ENCODE measurements at places on chromosomes 16 and 17.
A peak's percentile ranks its signal among the peaks of the same experiment; 100 is the strongest.

- DNase-seq, result no peak
Measured at GRCh38 chr16:49327466-49327865, 45.8 kb upstream of the CBLN1 start.

GRCh38 chr16:72380283-72380682 is 208.3 kb upstream of the PMFBP1 start:
- no peak for DNase-seq

DNA sequence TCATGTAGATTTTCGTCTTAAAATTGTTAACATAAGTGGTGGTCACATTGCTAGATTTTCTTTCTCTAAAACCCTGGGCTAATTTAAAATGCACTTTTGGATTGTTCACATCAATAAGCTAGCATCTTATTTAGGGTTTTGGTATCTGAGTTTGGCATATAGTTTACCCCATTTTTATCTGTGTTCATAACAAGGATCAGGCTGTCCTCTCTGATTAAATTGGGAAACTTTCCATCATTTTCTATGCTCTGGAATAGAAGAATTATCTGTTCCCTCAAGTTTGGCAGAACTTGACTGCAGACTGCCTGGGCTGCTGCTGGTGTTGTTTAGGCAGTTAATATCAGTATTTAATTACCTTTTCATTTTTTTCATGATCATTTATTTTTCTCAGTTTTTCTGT is 1.8 kb downstream of the SPECC1 start:
- no peak for DNase-seq

GRCh38 chr16:85231959-85232358 is 119.7 kb upstream of the CIBAR2 start:
- DNase-seq, result no peak

- no peak for DNase-seq
Measured at GRCh38 chr16:51167170-51167895, 16.3 kb upstream of the SALL1 start.

- DNase-seq, result no peak
Measured at GRCh38 chr17:76635659-76636360, 7.7 kb downstream of the ST6GALNAC1 start.

DNA sequence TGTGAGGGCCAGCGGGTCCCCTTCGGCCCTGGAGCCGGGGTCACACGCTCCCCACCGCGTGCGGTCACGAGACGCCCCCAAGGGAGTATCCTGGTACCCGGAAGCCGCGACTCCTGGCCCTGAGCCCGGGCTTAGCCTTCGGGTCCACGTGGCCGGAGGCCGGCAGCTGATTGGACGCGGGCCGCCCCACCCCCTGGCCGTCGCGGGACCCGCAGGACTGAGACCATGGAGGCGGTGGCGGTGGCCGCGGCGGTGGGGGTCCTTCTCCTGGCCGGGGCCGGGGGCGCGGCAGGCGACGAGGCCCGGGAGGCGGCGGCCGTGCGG is at the start of gene NAGLU:
Gene NAGLU (plus strand): TSS at position 194 of the 324 bp plus-strand sequence. CDS start 32 bp downstream, at position 226.
- peak; percentile 81 for DNase-seq

GRCh38 chr17:72397687-72398086 is 276.9 kb downstream of the SOX9 start:
- DNase-seq, result no peak

- no peak for DNase-seq
Measured at GRCh38 chr17:73098919-73099318, 6.4 kb upstream of the SLC39A11 start.

DNA sequence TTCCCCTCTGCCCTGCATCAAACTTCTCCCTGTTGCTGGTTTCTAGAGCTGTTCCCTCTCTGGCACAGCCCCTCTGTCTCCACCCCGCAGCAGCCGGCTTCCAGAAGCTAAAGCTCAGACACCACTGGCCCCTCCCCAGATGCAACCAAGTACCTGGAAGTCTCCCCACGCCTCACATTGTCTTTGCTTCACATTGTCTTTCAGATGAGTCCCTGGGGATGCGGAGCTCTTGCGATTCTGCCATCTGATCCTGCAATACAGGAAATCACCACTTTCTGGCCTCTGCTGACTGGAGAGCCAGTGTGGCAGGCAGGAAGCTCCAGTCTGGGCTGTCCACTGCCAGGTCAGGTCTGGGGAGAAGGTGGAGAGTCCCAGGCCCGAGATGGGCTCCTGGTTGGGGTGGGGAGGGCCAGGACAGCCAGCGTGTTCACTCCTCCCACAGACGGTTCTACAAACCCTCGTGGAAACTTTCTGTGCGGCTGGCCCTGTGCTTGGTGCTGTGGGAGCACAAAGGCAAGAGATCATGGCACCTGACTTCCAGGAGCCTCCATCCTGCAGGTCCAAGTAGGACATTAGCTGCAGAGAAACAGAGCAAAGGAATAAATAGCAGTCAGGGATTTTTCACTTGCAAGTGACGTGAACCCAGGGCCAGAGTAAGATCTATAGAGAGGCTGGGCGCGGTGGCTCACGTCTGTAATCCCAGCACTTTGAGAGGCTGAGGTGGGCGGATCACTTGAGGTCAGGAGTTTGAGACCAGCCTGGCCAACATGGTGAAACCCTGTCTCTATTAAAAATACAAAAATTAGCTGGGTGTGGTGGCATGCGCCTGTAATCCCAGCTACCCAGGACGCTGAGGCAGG is 47.9 kb upstream of the MAP3K14 start:
- no peak for DNase-seq

GRCh38 chr17:62189377-62189776 is 124.3 kb upstream of the MED13 start:
- DNase-seq, result no peak
